ENCODE measurements at places on chromosomes 12 and 14.

- DNase-seq = no peak
These were observed 202.6 kb upstream of the ALG10B start for GRCh38 chr12:38113991-38114390.

DNA sequence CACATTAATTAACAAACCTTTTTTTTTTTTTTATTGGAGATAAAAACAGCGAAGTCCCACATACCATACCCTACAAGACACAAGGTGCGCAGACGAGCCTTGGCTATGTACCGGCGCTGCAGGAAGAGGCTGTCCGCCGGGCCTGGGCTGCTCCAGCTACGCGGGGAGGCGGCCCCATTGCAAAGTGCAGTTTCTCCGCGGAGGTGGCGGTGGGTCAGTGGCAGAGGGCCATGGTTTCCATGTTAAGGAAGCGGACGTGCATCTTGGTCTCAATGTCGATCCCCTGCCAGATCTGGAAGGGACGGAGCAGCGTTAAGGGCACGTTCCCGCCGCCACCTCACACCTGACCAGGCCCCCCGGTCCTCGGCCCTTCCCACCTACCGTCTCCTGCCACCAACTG, 60.3 kb downstream of the TESC start:
- no peak for DNase-seq

DNA sequence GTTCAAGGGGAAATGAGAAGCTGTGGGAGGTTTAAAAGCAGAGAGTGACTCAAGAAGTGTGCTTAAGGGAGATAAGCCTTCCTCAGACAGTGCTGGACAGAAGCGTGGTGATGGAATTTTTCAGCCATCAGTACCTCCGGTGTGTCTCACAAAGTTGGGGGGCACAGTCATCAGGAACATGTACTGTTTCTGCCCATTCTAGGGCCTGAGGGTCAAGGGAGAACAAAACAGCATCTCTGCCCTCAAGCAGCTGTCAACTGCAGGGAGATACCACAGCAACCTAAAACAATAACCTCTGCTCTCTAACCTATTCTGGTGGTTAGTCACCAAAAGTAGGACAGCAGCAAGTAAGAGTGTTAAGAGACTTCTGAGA, 2.0 kb upstream of the STON2 start:
- DNase-seq = no peak

GRCh38 chr12:53330671-53331070, 5.5 kb downstream of the SP7 start:
- no peak for DNase-seq

DNA sequence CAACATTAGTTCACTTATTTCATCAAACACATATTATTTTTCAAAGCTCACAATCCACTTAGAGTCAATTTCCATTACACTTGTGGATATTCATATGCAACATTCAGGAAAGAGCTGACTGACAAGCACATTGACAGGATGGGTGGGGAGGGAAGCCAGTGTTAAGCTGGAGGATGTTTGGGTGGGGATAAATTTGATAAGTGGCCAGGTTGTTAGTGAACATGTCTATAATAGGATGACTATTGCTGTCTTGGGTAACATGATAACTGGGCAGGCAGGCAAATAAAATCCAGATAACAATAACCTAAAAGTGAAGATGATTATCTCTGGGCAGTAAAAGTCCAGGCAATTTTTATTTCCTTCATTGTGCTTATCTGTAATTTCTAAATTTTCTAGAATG, 73.8 kb upstream of the OSBPL8 start:
- DNase-seq = no peak

GRCh38 chr12:120132863-120133385, 16.4 kb upstream of the RAB35 start:
- DNase-seq = no peak

- no peak for DNase-seq
These were observed 68.2 kb downstream of the PLEKHG3 start for GRCh38 chr14:64772397-64772950.

GRCh38 chr12:6960593-6961277, 9.6 kb downstream of the PTPN6 start:
- DNase-seq = no peak

DNA sequence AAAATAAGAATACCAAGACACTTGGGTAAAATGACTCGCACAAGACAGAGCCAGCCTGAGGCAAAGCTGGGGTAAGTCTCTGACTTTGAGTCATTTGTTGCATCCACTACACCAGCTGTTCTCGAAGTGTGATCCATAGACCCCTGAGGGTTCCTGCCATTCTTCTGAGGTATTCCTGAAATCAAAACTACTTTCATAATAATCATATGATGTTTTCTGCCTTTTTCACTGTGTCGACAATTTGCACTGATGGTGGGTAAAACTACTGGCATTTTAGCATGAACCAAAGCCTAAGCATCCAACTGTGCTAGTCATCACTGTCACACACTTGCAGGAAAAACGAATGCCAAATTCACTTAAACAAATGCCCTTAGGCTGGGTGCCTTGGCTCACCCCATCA, 135.5 kb upstream of the FUT8 start:
- no peak for DNase-seq

- DNase-seq = no peak
These were observed 94.5 kb downstream of the DNAI7 start for GRCh38 chr12:25100194-25101091.

- no peak for DNase-seq
These were observed 37.7 kb upstream of the ZNF641 start for GRCh38 chr12:48388460-48388859.

DNA sequence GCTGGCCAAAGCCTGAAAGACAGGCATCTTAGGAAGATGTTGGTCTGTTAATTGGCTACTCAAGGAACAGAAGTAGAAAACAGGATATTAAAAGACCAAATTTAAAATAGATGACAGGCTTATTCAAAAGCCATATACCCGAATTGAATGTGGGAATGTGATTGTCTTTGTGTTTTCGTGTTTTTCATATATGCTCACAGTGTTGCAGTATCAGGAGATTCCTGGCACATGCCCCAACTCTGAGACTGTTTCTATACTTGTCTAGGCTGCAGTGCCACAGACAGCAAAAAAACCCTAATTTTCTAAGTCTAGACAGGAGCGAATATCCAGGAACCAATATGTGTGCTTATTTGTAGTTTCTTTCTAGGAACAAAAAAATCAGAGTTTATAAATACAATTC, 57.4 kb upstream of the KRR1 start:
- no peak for DNase-seq

GRCh38 chr12:51871126-51871525, 16.8 kb upstream of the ANKRD33 start:
- no peak for DNase-seq

GRCh38 chr12:49975318-49975761, 2.6 kb downstream of the AQP6 start:
- no peak for DNase-seq

DNA sequence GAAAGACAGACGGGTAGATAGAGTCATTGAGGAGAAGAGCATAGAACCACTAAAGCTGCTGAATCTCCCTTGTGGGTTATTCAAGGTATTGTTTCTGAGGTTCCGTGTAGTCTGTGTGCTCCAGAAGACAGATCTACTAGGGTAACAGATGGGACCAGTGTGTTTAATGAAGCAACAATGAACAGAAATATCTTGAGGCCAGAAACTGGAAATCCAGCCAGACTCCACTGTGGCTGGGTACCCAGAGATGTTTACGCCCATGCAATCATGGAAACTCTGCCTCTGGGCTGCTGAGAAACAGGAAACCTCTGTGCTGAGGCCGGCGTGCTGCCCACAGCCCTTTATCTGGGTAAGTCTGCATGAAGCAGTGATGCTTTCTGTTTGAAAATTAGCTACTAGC, 8.3 kb downstream of the PROX2 start:
- DNase-seq = no peak

DNA sequence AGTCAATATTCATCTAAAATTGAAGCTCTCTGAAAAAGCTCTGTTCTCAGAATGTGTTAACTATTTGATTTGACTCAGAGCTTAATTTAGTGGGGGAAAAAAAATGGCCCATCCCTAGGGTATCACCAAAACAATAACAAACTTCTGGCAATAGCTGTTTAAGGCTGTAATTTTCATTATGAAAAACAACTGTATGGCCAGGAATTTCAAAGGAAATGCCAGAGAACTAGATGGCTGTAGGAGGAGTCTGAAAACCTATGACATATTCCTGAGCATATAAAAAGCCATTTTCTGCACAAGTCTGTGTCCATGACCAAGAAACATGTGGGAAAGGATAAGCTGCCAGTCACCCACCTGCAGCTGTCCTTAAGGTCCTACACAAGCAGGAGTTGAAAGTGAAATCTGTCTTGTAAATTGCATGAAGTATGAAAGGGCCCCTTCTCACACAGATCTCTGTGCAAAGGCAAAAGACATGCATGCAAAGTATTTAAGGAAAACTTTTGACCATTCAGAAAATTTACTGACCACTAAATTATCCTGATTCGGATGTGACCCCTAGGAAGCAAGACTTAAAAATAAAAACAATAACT, 299.1 kb downstream of the BTG1 start:
- no peak for DNase-seq

DNA sequence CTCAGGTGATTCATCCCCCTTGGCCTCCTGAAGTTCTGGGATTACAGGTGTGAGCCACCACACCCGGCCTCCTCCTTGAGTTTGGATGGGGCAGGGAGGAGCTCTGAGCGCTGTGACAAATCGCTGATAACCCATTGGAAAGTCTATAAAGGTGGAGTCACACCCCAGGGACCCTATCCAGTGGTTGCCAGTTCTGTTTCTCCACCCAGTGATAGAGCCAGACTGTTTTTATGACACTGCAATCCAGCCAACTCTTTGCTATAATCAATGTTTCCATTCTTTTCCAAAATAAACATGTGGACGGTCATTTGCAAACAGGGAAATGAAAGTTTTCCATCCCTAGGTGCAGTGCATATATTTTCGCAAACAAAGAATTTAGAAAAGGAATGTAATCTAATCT, 142.0 kb upstream of the PELI2 start:
- no peak for DNase-seq

GRCh38 chr12:113070117-113070906, 13.8 kb downstream of the DTX1 start:
- no peak for DNase-seq

DNA sequence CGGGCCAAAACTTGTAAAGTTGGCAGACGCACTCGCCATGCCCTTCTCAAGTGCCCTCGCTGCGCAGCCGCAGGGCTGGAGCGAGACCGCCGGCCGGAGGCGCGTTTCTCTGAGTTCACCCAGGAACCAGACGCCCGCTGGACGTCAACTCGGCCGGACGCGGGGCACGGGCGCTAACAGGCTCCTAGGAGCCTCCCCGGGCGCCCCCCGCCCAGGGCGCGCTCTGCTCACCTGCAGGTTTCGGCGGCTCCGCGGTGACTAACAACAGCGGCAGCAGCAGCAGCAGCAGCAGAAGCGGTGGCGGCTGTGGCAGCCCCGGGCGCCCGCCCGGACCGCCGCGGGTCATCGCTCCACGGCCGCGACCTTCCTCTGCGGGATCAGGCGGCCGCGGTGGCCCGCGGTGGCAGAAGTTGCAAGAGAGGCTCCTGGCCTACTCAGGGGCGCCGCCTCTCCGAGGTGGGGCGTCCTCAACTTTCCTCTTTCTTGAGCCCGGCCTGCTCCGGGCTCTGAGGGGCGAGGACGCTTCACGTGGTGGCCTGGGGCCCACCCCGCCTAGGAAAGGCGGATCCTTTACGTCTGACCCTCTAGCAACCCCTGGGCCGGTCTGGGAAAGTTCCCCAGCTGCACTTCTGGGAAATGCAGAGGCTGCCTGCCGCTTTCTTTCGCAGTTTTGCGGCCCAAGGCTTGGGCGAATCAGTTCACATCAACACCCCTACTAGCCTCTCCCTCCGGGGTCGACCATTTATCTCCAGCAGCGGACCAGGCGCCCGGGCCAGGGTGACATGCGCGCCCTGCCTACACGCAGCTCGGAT, at the start of gene PLBD1:
TSS of gene PLBD1 (minus strand) at position 533 of the 812 bp plus-strand sequence. CDS start at position 346, 187 bp downstream.
- no peak for DNase-seq

DNA sequence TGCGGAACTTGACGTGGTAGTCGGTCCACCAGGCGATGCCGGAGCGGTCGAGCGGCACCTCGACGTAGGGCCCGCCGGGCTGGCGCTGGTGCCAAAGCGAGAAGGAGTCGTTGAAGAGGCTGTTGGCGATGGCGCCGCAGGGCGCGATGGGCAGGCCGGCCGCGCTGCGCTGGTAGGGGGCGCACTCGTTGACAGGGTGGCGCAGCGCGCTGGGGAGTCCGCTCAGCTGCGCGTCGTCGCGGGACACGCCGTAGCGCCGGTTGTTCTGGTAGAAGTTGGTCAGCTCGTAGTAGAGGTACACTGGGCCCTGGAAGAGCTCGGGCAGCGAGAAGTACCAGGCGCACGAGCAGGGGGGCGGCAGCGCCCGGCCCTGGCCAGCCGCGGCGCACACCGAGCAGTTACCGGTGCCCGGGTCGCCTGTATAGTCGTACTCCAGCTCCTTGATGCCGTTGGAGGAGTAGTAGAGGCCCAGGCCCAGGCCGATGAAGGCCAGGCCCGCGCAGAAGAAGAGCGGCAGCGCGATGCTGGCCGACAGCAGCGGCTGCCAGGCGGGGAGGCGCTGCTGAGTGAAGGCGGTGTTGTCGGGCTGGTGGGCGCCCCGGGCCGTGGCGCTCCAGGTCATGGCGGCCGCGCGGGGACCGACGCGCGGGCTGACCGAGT, 482 bp downstream of the TMEM30B start:
- DNase-seq = peak; percentile 45

- DNase-seq = no peak
These were observed 30.6 kb upstream of the SDR39U1 start for GRCh38 chr14:24473211-24473610.

GRCh38 chr14:34437729-34438080, 24.3 kb downstream of the SPTSSA start:
- no peak for DNase-seq

DNA sequence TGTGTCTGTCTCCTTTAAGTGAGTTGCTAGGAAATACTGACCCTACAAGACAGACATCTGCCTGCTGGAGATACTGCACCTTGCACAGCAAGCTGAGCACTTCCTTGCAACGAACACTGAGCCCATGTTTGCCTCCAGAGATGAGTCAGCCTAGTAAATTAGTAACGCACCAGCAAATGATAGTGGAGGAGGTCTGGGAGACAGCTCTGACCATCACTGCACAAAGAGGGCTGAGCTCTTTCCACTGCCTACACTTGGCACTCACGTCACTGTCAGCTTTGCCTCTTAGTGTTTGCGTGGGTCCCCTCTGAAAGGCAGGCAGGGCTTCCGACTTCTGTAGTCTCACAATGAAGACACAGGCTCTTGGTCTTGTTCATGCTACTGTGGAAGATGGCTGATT, 109.0 kb downstream of the APAF1 start:
- DNase-seq = no peak

- DNase-seq = no peak
These were observed 30.8 kb downstream of the KIF26A start for GRCh38 chr14:104169005-104169698.

DNA sequence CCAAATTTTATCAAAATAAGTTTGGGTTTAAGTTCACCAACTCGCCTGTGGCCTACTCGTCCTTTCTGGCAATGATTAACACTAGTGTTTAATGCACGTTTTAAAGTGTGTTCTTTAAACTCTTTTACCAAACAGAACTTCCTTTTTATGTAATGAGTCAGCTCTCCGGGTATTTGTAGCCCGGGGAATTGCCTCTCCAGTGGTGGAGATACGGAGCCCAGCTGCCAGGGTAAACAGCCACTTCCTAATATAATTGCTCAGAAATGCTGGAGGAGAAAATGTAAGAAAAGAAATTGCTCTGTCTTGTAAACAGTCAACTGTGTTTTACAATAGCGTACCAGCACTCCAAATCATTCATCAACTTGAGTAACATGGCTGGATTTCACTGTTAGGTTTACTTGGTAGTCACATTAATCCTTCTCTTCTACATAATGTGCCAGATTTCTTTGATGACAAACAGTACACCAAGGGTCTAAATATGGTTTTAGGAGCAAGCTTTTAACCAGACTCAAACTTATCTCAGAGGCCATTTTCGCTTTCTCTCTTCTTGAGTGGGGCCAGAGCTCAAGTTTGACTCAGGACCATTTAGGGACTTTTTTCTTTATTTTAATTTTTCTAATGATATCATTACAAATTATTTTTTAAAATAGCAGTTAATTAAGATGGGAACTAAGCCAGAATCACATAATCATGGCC, 101.2 kb upstream of the SLC38A2 start:
- DNase-seq = no peak

Measured in NCI-H1417 treated with DMSO at 0.1 percent for 48 hours (cell line).